Fibroblast of skin of left quadriceps (primary cell): ENCODE measurements at places on chromosomes 2 and 18.

- no peak for DNase-seq
These were observed 46.3 kb downstream of the TCF7L1 start for GRCh38 chr2:85179541-85179940.

DNA sequence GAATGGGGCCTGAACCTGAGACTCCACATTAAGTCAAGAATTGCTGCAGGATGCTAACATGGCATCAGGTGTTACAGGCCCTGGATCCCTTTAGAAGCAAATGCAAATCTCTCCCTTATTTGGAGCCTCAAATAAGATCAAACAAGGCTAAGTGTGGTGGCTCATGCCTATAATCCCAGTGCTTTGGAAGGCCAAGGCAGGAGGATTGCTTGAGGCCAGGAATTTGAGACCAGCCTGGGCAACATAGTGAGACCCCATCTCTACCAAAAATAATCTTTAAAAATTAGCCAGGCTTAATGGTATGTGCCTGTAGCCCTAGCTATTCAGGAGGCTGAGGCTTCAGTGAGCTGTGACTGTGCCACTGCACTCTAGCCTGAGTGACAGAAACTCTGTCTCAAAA, 89.4 kb downstream of the DYM start:
- no peak for DNase-seq

GRCh38 chr18:9861933-9862332, 23.8 kb upstream of the TXNDC2 start:
- no peak for DNase-seq

DNA sequence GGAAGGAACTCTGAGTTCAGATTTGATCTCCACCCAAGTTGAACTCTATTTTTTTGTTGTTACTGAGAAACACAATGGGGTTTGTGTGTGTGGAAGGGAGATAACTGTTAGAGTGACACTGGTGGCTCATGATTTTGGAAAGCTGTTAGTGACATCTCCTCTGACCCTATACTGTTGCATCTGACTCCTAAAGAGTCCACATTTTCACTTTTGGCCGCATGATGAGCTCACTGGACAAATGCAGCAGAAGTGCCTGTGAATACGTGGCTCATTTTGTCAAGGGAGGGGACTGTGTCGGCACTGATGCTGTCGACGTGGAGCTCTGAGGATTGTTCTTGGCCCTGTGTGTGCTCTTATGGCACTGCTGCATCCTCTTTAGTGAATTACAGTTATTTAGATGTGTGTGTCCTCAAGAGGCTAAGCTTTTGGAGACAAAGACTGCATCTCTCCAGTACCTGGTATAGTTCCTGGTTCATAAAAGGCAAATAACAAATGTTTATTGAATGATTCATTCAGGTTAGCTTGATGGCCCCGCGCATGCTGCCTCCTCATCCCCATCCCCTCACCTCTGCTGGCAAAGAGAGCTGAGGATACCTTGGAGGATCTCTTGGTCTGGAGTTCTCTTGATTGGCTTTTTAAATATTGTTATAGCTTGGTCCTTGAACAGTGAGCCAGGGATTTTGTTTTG, 135.4 kb downstream of the PHLPP1 start:
- no peak for DNase-seq

DNA sequence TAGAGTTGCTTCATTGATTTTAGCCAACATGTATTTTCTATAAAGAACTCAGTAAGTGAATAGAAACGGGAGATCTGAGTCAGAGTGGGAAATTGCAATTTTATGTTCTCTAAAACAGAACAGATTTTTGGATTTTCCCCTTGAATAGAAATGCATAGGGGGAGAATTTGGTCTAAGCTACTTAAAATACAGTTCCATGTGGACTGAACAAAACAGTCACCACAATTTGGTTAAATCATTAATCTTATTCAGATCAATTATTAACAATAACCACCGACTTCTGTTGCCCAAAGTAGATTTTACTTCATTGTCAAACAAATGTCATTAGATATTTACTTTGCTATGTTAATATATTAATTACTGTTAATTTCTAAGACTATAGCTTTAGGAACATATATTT, 107.7 kb downstream of the SCG2 start:
- no peak for DNase-seq

GRCh38 chr2:24110660-24111303, 12.4 kb downstream of the PFN4 start:
- no peak for DNase-seq

DNA sequence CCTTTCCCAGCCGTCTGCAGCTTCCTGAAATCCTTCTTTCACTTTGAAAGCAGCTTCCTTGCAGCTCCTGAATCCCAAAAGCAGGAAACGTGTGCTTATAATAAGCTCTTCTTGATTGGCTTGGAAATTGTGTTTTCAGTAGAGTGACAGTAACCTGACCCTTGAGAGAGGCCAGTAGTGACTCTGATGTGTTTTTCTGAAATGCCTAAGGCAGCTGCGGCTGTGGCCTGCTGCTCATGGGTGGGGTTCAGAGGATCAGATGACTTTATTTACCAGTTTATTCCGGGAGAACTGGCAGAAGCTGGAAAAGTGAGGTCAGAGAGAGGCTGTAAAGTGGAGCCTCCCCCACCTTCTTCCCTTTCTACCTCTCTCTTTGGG, 31.9 kb upstream of the RPIA start:
- no peak for DNase-seq

DNA sequence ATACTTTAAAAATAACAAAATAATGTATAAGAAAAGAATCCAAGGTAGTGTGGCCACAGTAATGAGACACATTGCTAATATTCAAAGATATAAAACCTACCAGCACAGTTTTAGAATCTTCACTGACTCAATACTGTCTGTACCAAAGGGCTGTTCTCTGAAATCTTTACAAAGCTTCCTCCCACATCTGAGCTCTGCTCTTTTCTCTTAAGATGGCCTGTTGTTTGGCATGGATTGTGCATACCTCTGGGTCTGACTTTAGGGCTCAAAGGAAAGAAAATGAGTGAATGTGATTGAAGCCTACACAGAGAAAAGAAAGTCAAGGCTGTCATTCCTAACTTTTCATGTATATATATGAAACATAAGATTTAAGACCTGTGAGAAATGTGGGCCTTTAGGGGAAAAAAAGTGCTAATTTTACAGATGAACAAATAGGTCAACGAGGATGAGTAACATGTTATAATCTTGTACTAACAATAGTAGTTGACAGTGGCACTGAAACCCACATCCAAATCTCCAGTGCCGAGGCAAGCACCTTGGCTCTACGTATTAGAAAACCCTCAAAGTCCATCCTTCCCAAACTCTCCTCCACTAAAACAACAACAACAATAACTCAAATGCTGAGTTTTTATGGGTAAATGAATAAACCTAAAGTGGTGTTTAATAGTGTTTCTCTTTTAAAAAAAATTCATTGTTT, 114.2 kb downstream of the ZNF521 start:
- DNase-seq = no peak

DNA sequence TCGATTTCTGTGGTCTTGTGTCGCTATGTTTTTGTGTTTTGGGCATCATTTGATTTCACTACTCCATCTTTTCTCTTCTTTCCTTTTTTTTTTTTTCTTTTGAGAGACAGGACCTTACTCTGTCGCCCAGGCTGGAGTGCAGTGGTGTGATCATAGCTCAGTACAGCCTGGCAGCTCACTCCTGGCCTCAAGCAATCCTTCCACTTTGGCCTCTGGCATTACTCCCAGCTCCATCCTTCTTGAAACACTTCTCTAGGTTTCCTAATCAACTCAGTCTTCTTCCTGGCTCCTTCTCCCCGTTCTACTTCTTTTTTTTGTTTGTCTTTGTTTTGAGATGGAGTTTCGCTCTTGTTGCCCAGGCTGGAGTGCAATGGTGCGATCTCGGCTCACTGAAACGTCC, 26.5 kb downstream of the TCF23 start:
- no peak for DNase-seq

GRCh38 chr2:41199334-41199733, 747.4 kb upstream of the SLC8A1 start:
- DNase-seq = no peak

DNA sequence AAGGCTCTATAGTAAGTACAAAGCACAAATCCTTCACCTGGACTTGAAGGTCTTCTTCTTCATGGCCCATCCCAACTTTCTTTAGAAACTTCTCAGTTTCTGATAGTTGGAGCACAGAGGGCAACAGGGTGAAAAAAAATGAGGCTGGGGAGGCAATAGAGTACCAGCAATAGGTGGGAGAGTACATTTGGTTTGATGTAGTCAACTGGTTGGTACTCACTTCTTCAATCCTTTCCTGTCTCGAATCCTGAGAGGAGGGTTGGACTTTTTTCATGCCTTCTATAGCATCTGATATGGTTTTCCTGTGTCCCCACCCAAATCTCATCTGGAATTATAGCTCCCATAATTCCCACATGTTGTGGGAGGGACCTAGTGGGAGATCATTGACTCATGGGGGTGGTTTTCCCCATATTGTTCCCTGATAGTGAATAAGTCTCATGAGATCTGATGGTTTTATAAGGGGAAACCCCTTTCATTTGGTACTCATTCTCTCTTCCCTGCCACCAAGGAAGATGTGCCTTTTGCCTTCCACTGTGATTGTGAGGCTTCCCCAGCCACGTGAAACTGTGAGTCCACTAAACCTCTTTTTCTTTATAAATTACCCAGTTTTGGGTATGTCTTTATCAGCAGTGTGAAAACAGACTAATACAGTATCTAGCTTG, 75.9 kb upstream of the LCLAT1 start:
- no peak for DNase-seq

DNA sequence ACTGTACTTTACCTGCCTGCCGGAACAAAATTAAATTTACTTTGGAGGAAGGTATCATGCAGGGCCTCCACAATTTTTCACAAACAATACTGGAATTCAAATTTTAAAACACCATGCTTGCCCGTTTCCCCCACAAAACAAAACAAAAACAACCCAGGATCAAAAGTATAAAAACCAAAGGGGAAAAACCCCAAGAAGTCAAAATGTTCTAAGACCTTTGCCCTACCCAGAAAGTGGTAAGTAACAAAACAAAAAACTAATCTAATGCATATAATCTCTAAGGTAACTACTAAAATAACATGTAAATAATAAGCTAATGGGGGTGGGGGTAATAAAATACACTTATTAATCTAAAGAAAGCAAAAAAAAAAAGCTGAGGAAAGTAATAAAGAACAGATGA, 60.5 kb downstream of the CUL3 start:
- no peak for DNase-seq

- peak; percentile 21 for DNase-seq
These were observed 14.9 kb upstream of the LCT start for GRCh38 chr2:135851858-135852257.

DNA sequence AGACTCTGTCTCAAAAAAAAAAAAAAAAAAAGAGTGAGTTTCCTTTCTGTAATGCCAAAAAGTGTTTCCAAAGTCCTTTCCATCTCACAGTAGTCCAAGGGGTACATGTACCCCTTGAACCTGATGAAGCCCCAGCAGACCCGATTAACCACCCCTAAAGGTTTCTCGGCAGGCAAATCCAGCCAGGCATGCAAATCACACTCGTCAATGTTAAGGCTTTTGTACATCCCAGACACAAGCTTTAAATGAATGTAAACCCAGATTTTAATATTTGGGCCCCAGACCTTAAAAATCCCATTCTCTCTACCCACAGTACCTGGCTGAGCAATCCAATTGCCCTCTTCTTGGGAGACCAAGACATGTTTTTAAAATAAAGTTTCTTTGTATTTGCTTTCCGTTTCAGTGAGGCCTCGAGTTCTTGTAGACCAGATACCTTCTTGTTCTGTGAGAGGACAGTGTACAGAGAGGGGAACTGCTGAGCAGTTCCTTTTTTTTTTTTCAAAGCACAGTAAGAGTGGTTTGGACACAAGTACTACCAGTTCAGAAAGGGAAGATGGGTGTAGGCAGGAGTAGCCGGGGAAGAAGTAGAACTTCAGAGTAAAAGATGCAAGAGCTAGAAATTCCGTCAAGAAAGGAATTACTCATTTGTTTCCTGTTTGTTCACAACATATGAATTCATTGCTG, at the start of gene NLRC4:
TSS of gene NLRC4 (minus strand) at position 465 of the 684 bp plus-strand sequence. CDS start 8,111 bp downstream, outside the sequence.
- no peak for DNase-seq

DNA sequence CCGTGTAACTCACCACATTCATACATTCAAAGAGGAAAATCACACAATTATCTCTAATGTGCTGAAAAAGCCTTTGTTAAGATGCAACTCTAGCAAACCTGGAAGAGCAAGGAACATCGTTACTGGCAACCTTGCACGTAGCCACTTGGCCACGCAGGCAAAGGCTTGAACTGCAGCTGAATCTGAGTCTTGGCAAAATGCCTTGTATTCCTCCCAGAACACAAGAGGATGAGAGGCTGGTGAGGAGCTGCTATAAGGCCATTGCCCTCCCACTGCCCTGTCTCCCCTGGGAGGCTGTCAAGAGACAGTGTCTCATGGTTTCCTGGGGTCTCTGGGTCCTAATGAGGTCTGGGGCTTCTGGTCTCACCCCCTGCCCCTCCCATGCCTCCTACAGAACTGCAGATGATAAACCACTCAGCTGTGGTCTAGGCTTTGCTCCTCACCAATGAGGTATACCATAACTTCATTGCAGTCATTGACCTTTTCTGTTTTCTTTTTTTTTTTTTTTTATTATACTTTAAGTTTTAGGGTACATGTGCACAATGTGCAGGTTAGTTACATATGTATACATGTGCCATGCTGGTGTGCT, 141.4 kb downstream of the SPP2 start:
- DNase-seq = no peak

- no peak for DNase-seq
These were observed 44.1 kb downstream of the GORASP2 start for GRCh38 chr2:170973225-170973491.
